ENCODE measurements at places on chromosomes 16 and 17.

- no peak for DNase-seq
These were observed 77.6 kb downstream of the PRKCA start for GRCh38 chr17:66379996-66380395.

GRCh38 chr17:74658620-74659019, 35.1 kb upstream of the CD300E start:
- DNase-seq: no peak

GRCh38 chr17:59695945-59696681, 11.1 kb downstream of the PTRH2 start:
- no peak for DNase-seq

GRCh38 chr17:82390860-82391435, 19.4 kb downstream of the UTS2R start:
- no peak for DNase-seq

DNA sequence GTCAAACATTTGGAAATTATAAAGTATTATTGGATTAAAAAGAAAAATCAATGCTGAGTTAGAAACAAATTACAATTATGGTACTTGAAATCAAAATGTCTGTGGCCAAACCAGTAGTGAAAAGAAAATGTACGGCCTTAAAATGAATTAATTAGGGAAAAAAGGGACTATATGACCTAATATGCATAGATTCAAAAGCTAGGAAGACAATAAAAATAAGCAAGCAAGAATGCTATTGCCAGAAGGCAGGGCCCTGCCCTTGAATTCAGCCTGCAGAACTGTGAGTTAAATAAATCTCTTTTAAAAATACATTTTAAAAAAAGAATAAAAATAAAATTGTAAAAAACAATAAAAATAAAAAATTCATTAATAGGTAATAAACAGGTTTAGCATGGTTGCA, 88.7 kb downstream of the TRIM37 start:
- DNase-seq: no peak

Data from stimulated activated CD4-positive, alpha-beta T cell treated with anti-CD3 and anti-CD28 coated beads, Interleukin-15, amount 100 ng/mL, for 48 hours (primary cell).